ENCODE measurements at places on chromosomes 2 and 18.

GRCh38 chr18:5518899-5519371 lies 24.9 kb downstream of the EPB41L3 start:
- peak; percentile 49 for DNase-seq

DNA sequence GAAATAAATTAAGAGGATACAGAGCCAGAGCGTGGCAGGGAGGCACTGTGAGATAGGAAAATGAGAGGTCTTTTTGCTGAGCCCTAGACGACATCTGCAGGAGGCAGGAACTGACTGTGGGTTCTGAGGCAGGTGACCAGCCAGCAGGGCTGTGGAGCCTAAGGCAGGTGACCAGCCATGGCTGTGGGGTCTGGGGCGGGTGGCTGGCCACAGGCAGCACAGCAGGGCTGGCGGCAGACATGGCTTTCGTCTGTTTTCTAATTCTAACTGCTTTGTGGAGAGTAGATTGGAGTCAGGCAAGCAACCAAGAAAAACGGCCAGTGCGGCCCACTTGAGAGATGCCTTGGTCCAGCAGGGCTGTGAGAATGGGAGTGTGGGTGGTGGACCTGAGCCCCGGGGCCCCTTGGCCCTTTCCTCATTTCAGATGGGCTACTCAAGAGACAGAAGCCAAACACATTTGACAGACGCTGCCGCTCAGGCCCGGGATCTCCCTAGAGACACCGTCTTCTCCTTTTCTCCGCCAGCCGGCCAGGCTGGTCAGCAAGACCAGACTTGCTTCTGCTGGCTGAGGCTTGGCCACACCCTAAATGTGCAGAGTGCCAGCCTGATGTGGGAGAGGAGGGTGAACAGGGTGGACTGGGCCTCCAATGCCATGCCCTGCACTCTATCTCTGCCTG lies 19.7 kb upstream of the GNAL start:
- no peak for DNase-seq

DNA sequence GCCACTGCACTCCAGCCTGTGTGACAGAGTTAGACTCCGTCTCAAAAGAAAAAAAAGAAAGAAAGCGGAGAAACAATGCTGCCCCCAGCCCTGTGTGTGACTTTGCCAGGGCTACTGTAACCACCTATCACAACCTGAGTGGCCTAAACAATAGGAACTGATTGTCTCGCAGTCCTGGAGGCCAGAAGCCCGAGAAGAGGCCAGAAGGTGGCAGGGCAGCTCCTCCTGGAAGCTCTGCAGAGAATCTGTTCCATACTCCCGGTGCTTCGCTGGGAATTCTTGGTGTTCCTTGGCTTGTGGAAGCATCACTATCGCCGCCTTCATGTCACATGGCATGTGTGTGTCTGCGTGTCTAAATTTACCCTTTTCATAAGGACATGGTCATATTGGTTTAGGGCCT lies 14.4 kb upstream of the RAB17 start:
- DNase-seq: peak; percentile 55

- no peak for DNase-seq
Observed at GRCh38 chr18:59388817-59389216, 29.8 kb upstream of the LMAN1 start.

DNA sequence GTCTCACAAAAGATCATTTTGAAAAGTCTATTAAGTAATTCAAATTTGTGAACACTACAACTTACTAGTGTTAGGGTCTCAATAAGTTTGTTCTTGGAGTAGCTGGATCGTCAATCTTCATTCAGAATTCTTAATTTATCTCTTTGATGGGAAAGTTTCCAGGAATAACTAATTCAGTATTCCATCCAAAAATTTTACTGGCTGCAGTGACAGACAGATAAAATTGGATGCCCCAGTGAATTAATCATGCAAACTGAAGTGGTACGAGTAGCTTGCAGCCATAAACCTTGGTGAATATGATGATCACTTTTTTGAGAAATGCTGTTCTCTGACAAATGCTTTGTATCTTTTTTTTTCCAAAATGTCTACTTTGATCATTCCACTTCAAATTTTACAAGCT lies 112.8 kb downstream of the LYPD6 start:
- no peak for DNase-seq

DNA sequence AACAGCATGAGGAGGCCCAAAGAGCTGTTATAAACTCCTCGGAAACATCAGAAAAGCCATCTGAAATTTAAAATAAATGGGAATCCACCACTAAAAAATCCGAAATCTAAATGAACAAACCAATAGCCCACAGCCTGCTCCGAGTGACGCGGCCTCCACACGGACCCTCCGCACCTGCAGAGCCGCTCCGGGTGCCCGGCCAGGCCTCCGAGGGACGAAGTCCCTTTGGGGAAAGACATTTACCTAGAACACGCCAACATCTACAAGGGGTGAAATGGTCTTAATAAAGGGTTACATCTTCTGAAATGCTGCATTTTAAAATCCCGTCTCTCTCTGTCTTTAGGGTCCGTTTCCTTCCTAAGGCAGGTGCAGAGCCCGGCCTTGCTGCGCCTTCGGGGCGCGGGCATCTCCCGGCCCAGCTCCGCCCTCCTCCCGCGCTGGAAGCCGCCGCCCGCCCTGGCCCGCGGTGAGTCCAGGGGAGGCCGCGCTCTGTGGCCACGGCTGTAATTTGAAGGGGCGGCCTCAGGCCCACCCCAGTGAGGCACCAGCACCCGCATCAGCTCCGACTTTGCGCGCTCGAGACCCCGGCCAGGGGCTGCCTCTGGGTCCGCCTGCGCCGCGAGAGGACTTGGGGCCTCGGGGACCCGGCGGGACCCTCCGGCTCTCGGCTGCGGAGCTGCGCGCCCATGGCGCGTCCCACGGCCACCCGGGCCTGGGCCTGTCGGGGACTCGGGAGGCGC lies 42.3 kb upstream of the CTDP1 start:
- no peak for DNase-seq

GRCh38 chr2:213214209-213214608 lies 62.8 kb upstream of the IKZF2 start:
- no peak for DNase-seq

GRCh38 chr2:126913881-126914615 lies 15.4 kb downstream of the TEX51 start:
- no peak for DNase-seq

DNA sequence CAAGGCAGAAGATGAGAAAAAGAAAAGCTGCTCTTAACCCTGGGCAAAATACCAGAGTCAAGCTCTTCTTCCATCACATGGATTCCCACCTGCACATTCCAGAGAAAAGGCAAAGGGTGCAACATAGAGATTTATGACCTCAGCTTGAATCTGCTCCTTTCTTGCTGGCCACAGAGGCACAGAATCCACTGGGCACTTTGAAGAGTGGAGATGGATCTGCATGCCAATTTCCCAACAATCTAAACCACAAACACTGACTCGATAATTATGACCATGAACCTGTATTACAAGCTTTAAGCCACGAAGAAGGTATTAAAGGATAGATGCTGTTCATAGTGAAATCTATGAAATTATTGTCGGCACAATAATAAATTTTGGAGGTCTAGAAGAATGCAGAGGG lies 237.3 kb downstream of the PID1 start:
- no peak for DNase-seq

DNA sequence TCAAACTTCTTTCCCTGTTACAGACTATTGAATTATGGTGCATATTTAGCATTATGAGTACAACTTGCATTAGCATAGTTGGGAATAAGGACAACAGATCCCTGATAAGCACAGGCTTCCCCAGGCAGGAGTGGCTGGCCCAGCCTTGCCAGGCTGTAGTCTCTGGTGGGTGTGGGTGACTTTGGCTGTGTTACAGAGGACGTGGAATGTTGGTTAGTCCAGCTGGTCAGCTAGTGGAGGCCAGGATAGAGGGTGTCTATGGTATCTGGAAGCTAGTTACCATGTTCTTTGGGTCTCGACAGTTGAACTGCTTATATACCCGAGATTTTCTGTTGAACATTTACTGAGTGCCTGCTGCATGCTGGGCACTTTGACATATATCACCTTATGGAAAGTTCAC lies 4.7 kb downstream of the SH3RF3 start:
- no peak for DNase-seq

DNA sequence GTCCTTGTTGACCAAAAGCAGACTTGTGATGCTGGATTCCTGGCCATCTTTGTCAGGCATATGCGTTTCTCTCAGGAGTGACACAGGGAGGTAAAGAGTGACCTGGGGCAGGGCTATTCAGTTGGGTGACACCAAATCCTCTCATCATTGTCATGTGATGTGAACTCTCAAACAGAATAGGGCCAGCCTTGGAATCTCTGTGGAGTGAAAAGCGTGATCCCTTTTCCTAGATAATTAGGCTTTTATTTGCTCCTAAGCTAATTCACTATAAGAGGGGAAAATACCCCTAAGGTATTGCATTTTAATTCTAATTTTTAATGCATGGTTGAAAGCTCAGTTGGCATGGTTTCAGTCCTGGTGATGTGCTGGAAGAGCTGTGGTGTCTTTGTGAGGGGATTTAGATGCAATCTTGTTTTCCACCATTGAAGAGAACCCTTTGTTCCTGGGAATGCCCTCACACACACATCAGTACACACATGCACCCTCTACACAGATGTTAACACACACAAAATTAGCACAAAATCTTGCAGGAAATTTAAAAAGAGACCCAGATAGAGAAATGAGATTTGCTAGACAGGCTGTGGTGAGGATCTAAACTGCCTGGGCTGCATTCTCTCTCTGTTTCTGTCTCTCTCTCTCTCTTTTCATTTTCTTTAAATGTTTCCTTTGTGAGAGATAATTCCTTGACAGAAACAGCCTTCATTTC lies 349.9 kb downstream of the TSN start:
- no peak for DNase-seq

DNA sequence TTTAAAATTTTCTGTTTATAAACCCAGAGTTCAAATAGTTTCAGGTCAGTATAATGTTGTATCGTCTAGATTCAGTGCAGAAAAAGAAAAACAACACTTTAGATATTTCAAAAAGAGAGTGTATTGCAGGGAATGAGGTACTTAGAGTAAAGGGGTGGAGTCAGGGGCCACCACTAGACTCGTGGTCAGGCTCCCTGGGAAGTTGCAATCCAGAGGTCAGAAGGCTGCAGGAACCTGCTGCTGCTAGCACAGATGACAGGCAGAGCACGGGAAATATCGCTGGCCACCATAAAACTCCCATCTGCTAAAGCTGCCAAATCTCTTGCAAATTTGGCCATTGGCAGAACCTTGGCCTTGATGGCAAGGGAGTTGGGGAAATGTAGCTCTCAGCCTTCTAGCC lies 64.6 kb downstream of the THNSL2 start:
- no peak for DNase-seq

- DNase-seq: no peak
Observed at GRCh38 chr2:210961249-210961648, 404.9 kb downstream of the CPS1 start.

- DNase-seq: no peak
Observed at GRCh38 chr2:134233728-134234136, 20.1 kb upstream of the MGAT5 start.

GRCh38 chr2:166381-166780 lies 97.5 kb downstream of the SH3YL1 start:
- no peak for DNase-seq
